ENCODE measurements at places on chromosomes 5 and 9.

- DNase-seq: no peak
Measured at GRCh38 chr9:17528859-17529258, 50.0 kb upstream of the SH3GL2 start.

- no peak for DNase-seq
Measured at GRCh38 chr5:54276048-54276447, 34.3 kb downstream of the ARL15 start.

DNA sequence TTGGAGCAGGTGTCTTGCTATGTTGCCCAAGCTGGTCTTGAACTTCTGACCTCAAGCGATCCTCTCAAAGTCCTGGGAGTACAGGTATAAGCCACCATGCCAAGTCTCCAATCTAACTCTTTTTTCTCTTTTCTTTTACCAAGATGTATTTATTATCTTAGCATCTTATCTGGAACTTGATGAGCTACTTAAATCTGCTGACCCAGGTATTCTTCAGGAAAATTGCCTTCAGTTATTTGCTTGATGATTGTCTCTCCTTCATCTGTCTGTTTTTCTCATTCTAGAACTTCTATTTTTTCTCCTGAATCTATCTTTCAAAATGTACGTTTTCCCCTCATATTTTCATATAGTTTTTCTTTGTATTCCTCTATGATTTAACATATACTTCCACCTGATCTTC is 158.2 kb upstream of the DMAC1 start:
- no peak for DNase-seq

- DNase-seq: no peak
Measured at GRCh38 chr9:70479880-70480291, 65.4 kb upstream of the KLF9 start.

DNA sequence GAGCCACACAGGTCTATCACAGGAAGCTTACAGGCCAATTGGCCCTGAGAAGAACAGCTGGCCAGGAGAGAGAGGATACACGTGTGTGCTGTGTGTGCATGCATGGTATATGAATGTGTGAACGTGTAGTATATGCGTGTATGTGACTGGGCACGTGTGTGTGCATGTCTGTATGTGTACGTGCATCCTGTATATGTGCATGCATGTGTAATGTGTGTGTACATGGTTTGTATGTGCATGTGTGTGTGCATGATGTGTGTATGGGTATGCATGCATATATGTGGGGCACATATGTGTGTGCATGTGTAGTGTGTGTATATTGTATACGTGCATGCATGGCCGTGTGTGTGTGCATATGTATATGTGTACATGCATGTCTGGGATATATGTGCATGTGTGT is 57.0 kb upstream of the FCN2 start:
- no peak for DNase-seq

- DNase-seq: no peak
Measured at GRCh38 chr9:34675048-34675714, 12.7 kb upstream of the CCL27 start.

GRCh38 chr5:16539169-16539666 is 73.6 kb upstream of the ZNF622 start:
- peak; percentile 87 for DNase-seq

DNA sequence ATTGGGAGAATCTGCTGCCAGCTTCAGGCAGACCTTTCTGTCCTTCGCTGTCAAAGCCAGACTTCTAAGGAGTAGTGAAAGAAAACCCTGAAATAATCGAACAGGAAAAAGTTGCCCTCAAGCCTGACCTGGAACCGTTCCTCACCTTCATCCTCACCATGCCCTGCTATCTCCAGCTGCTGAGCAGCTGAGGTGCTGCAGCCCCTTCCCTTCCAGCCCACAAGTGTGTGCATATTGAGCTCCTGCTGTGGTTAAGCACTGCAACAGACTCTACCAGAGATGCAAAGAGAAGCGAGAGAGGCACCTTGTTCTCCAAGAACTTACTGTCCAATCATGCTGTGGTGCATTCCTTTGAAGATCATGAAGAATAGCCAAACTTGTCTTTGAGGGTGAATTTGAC is 18.9 kb downstream of the BHMT2 start:
- DNase-seq: no peak

DNA sequence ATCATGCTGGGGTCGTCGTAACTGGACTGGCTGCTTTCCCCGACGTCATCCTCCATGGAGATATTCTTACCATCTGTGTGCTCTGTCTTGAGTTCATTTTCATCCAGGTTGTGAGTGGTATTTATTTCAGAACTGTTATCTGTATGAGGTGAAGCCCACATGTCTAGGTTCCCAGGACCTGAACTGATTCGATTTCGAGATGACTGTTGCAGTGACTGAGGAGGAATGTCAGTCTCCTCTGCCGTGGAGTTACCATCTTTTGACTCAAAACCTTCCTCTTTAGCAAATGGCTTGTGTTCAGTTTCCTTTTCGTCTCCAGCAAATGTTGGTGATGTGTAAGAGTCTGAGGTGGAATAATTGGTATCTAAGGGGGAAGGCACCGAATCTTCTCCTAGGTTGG is 55.2 kb upstream of the PCA3 start:
- no peak for DNase-seq

DNA sequence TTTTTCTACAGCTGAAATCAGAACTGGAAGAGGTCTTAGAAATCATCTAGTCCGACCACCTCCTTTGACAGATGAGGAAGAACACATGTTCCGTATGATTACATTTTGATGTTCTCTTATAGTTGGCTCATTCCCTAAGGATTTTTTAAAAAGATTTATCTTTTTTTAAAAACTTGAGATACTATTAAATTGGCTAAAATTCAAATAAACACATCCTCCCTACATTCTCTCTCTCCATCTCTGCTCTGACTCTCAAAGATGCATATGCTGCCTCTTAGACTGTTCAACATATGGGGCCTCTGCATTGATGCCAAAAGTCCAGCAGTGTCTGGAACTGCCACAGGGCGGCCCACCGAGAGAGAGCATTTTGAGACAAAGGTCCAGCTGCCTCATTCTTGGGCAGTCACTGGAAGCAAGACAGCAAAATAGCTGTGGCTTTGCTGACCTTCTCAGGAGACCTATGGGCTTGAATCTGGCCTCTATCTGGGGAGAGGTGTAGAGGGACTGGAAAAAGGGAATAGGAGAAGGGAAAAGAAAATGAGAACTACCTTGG is 12.8 kb upstream of the TSSK1B start:
- no peak for DNase-seq

DNA sequence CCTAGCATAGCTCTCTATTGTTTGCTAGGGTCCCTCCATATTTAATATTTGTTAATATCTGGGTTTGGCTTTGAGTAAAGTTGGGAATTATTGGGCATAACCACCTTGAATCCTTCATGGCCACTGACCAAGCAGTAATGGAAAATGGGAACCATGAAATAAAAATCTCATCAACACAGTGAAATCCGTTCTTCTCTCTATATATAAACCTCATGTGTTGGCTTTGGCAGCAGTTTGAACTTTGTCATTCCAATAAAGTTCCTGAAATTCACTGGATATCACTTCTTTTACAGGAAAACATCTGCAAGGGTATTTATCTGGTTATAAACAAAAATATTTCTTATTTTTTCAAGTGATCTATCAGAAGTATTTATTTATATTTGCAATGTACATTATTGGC is 93.0 kb upstream of the MPDZ start:
- DNase-seq: no peak

DNA sequence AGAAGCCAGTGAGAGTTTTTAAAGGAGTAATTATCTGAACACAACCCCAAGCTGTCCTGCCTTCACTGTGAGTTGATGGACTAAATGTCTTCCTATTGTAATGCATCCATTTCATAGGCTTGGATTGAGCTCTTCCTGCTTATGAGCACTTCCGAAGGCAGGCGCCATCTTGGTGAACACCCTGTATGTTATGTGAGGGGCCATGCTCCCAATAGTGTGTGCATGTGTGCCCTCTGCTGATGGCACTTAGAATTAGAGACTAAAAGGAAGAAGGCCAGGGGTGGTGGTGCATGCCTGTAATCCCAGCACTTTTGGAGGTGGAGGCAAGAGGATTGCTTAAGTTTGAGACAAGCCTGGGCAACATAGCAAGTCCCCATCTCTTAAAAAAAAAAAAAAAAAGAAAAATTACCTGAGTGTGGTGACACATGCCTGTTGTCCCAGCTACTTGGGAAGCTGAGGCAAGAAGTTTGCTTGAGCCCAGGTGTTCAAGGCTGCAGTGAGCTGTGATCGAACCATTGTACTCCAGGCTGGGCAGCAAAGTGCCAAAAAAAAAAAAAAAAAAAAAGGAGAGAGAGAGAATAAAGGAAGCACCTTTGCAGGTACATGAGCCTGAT is 65.0 kb downstream of the C9orf152 start:
- no peak for DNase-seq

DNA sequence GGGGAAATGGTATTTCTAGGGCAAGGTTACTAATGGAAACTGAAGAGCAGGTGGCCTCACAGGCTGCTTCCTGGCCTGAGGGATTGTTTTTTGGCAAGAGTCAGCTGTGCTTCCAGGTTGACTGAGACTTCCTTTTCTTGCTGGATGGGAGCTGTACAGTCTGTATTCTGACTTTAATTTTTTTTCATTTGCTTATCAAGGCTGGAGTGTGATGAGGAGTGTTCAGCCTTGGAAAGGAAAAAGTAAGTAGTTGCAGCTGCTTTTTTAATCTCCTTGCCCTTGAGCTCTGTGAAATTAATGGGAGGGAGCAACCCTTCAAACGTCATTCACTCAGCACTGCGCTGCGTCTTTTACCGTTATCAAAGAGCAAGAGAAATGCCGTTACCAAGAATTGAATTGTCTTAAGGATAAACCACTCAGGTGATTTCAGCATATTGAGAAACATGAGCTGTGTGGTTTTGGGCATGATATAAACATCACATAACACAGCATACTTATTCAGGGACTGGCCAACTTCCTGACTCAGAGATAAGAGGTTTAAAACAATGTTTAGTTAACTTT is 47.6 kb downstream of the AQP7 start:
- DNase-seq: no peak

GRCh38 chr5:27784317-27784716 is 745.9 kb upstream of the CDH9 start:
- no peak for DNase-seq

- DNase-seq: no peak
Measured at GRCh38 chr9:86672966-86673365, 274.3 kb downstream of the GAS1 start.

GRCh38 chr5:95895771-95896170 is 65.9 kb downstream of the ELL2 start:
- DNase-seq: no peak

- DNase-seq: no peak
Measured at GRCh38 chr5:117813850-117814249, 1174.5 kb downstream of the DTWD2 start.

DNA sequence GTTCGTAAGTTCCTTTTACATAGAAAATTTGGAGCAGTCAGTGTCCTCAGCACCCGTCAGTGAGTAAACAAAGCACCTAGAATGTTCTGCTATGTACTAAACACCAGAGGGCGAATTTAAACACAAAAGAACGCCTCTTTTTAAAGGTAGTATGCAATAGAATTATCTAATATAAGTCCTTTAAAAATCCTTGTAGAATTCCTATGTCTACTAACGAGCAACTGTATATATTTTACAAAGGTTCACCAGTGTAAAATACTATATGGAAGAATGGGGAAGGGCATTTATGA is 499 bp upstream of the TMEM232 start:
- no peak for DNase-seq

DNA sequence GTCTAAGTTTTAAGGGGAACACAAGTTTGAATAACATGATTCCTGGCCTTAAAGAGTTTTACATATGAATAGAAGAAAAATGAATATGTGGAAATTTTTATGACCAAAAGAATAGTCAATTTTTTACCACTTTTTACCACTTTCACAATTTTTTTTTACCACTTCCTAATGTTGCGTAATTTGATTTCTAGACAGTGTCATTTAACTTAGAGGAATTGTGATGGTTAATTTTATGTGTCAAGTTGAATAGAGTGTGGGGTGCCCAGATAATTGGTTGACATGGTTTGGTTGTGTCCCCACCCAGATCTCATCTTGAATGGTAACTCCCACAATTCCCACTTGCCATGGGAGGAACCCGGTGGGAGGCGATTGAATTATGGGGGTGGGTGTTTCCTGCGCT is 416.6 kb downstream of the KIF4B start:
- DNase-seq: no peak

DNA sequence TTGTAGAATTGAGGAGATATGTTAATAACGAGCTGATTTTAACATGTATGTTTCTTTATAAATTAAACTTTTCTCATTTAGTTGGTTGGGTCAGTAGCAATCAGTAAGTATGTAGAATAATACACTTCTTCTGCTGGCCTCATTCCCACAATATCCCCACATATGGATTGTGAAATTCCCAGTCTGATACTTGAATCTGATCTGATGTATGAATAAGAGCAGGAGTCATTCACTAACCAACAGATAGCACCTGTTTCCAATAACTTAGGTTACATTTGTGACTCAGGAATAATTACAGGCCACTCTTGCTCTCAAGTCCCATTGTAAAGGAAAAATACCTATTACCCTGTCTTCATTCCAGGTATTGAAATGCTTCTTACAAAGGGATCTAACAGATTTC is 23.9 kb downstream of the SLC36A1 start:
- DNase-seq: no peak

- DNase-seq: no peak
Measured at GRCh38 chr9:85056203-85056572, 386.7 kb downstream of the NTRK2 start.

DNA sequence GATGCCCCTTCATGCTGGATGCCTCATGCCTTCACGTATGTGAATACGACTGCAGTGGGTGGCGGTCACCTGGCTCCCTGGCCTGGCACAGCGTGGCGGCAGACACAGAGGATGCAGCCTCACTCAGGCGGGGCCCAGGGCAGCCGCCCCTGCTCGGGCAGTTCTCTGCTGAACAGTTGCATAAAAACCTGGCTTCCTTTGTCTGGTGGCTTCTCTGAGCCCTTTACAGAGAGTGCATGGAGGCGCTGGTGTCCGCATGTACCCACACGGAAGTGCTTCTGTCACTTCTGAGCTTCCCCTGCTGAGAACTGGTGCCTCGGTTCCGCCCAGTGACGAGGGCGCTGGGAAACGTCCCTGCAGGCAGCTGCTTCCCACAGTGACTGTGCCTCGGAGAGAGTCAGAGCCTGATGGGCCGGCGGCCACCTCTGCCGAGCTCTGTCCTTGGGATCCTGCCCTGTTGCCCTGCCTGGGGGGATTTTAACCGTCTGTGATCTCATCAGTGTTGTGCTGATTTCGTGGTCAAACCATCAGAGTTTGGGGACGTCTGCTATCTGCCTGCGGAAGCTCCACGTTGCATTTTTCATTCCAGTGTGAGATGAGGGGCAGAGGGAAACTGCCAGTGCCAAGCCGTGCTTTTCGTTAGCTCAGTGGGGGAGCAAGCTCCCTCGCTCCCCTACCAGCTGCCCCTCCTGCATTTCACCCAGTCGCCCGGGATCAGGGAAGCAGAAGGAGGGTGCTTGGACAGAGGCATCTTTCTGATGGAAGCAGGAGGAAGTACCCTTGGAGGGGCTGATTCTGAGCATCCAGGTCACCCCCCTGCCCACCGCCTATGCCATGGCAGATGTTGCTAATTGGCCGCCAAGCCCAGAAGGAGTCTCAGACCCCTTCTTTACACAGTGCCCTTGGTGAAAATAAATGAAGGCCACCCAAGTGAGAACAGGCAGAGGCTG is 153.0 kb upstream of the COL5A1 start:
- DNase-seq: peak; percentile 75
